ENCODE measurements at places on chromosomes 1 and 21.
A peak's percentile ranks its signal among the peaks of the same experiment; 100 is the strongest.

DNA sequence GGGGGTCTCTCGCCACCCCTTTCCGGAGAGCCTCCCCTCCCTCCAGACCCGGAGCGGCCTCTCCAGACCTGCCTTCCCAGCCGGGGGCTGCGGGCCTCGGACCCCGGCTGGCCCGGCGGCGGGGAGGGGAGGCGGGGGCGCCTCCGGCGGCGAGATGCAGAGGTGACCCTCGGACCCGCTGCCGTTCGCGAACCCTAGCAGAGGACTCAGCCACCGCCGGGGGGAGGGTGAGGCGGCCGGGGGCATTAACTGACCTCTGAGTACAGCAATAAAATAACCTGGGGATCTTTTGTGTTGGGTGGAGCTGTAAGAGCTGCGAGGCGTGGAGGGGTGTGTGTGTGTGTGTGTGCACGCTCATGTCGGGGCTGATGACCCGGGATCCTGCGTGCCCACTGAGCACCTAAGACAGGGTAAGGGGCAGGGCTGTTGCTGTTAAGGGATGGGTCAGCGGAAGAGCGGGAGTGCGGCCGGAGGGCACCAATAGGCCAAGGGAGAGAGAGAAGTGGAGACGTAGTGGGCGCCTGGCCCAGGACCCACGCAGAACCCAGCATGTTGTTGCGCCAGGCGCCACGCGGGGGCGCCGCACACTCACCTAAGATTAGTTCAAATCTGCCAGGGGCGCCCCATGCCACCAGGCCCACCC, 6.3 kb downstream of the HAPLN2 start:
- DNase-seq = peak; percentile 52

DNA sequence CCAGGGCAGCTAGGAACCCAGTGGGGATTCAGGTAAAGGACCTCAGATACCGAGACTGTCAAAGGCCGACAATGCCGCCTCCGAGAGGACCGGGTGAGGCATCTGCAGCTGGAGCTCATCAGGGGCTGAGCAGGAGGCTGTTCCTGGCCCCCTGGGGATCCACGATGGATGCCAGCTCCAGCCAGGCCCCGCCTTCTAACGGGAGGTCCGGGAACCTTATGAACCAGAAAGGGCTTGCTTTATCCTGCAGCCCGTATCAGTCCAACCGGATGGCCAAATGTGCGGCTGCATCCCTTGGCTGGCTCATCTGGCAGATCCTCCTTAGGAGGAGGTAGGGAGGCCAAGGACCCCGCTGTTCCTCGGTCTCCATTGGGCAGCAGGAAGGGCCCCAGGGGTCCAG, 32.0 kb downstream of the SLC45A1 start:
- DNase-seq = no peak

- no peak for DNase-seq
Observed at GRCh38 chr1:17643861-17644703, 104.6 kb downstream of the ARHGEF10L start.

DNA sequence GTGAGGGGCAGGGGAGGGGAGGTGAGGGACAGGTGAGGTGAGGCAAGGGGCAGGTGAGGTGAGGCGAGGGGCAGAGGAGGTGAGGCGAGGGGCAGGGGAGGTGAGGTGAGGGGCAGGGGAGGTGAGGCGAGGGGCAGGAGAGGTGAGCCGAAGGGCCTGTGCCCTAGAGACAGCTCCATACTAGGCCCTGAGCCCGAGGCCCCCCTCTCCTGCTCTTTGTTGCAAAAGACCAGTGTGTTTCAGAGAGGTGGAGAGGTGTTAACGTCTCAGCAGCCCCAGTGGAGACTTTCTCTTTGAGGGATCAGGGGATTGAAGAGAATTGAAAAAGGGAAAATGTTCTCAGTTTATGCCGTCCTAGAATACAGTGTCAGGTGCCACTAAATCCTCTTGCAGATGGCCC, 44.2 kb downstream of the EPHB2 start:
- no peak for DNase-seq

DNA sequence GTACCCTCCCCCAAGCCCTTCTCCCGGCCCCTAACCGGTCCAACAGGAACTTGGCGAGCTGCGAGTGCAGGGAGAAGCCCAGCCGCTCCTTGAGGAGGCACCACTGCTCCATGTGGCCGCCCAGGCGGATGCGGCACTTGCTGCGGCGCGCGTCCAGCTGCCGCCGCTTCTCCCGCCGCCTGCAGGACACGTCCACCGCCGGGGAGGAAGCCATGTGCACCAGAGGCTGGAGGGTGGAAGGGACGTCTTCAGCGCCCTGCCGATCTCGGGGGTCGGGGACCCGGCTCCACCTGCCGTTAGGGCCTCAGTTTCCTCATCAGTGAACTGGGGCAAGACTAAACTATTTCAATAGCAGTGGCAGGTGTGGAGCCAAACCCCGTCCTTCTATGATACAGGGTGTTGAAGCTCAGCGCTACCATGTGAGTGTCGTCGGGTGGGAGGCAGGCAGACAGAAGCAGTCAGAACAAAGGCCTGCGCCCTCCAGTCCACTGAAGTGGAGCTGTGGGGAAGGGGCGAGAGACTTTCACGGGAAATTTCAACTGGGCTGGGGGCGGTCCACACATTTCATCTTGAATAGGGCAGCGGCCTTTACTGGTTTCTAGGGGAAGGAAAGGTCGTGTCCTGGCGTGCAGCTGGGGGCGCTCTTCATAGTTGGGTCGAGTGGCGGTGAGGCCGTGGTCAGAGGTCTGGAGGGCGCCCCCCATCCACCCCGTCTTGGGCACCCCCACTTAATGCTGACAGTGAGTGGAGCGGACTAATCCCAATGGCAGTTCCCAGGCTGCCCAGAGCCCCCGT, 592 bp downstream of the ZNF692 start:
- no peak for DNase-seq

GRCh38 chr21:29416268-29416667, 117.5 kb downstream of the BACH1 start:
- no peak for DNase-seq

DNA sequence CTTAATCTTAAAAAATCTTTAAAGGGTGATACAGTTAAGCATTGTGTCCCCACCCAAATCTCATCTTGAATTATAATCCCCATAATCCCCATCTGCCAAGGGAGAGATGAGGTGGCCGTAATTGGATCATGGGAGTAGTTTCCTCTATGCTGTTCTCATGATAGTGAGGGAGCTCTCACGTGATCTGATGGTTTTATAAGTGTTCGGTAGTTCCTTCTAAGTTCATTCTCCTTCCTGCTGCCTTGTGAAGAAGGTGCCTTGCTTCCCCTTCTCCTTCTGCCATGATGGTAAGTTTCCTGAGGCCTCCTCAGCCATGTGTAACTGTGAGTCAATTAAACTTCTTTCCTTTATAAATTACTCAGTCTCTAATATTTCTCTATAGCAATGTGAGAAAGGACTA, 10.7 kb downstream of the DHRS3 start:
- no peak for DNase-seq

DNA sequence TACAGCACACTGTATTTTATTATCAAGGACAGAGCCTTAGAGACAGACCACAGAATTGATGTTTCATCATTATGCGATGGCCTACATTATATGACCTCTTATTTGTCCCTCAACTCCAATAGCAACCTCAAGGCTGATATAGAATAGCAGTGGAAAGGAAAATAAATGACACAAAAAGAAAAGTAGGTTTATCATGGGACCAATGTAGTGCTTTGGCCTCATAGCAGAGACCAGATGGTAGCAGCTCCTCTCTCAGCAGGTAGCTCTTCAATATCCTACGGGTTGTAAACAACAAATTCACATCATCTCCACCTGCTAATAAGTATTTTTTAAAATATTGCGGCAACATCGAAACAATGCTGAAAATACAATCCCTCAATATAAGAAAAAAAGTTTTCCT, 25.2 kb downstream of the ANP32E start:
- no peak for DNase-seq

DNA sequence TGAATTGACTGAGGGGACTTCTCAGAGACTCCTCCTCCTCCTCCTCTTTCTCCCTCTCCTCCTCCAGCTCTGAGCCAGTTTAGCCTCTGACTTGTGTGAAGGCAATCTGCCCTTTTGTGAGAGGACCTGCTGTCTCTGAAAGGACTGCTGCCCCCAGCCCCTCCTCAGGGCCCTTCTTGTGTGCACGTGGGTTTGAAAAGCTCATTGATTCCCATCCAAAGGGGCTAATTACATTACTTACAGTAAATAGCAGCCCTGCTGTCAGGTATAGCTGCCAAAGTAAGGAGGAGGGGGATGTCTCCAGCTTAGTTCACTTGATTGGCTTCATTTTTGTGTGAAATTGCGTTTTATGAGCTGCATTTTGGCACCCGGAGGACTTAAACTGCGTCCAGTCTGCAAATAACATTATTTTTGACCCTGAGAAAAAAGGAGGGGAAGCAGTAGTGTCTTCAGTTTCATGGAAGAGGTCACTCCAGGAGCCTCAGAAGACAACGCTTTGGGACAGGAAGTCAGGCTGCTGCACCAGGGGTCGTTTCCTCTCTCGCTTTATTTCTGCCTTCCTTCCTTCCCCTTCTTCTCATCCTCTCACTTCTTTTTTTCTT, 1.8 kb upstream of the LHX9 start:
- no peak for DNase-seq

GRCh38 chr1:227451057-227451456, 112.3 kb upstream of the ZNF678 start:
- no peak for DNase-seq

GRCh38 chr1:42430286-42431135, 25.3 kb downstream of the ZMYND12 start:
- DNase-seq = no peak

GRCh38 chr1:176206006-176206960, 803 bp downstream of the COP1 start:
- no peak for DNase-seq

DNA sequence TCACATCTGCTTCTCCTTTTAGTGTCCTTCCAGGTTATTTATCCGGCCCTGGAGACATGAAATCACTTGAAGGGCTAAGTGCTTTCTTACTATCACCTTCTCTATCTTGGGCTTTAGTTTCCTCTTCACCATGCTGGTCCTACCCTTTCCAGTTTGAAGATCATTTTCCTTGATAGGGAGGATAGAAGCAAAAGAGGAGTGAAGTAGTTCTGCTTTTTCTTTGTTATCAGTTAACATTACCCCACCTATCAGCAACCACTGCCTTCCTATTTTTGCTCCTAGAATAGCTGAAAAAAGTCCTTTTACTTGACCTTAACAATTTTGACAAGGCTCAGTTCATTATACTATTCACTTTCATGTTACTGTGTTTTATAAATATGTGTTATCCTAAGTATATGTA, 19.4 kb downstream of the RGL1 start:
- DNase-seq = no peak

GRCh38 chr1:204841798-204842197, 28.9 kb upstream of the NFASC start:
- no peak for DNase-seq

- no peak for DNase-seq
Observed at GRCh38 chr21:37660709-37661108, 255.5 kb downstream of the KCNJ6 start.

- DNase-seq = no peak
Observed at GRCh38 chr21:25970254-25970930, 200.2 kb downstream of the APP start.

- DNase-seq = no peak
Observed at GRCh38 chr1:101282314-101283038, 45.7 kb downstream of the S1PR1 start.

- no peak for DNase-seq
Observed at GRCh38 chr1:64473367-64473766, 3.4 kb downstream of the CACHD1 start.

DNA sequence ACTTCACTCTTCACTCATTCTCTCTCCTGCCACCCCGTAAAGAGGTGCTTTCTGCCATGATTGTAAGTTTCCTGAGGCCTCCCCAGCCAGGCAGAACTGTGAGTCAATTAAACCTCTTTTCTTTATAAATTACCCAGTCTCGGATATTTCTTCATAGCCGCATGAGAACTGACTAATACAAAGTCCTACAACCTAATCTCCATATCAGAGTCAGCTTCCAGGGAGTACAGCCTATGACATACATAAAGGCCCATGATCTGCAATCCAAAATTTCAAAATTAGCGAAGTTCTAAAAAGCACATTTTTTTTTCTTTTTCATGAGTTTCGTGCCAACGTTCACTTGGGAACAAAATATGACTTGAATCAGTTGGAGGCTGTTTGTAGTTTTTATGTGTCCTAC, 256.9 kb upstream of the DUSP10 start:
- no peak for DNase-seq

DNA sequence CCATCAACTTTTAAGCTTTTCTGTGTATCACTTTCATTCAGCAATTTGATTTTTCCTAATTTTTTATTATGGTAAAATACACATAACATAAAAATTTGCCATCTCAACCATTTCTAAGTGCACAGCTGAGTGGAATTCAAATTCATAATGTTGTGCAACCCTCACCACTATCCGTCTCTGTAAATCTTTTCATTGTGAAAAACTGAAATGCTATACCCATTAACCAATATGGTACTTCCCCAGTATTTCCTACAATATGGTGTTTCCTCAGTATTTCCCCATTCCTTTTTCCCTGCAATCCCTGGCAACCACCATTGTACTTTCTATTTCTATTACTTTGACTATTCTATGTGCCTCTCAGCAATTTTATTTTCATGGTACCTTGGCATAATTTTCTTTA, 6.8 kb downstream of the STPG1 start:
- no peak for DNase-seq

- no peak for DNase-seq
Observed at GRCh38 chr1:154404511-154404931, 622 bp upstream of the IL6R start.

GRCh38 chr1:157497284-157497683, 55.0 kb downstream of the FCRL5 start:
- DNase-seq = no peak

DNA sequence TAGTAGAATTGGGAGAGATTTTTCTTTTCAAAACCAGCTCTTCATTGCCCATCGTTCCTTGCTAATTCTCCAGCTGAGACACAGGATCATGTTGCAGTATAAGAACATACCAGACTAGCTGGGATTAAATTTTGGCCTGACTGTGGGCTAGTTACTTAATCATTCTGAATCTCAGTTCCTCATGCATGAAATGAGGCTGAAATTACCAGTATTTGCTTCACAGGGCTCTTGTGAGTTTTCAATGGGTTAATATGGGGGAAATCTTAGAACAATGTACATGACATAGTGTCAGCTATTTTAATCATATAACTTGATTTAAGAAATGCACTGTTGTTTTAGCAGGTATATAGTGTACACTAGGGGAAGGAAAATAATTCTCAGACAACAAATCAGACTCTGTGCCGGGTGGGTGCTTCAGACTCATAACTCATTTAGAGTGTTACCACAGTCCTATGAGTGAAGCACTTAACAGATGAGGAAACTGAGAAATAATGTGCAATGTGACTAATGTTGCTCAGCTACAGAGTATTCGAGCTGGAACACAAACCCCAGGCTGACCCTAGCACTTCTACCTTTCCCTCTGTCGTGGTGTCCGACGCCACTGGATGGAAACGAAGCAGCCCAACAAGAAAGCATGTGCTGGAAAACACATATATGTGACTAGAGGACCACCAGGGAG, 137.6 kb upstream of the SGIP1 start:
- no peak for DNase-seq
